ENCODE measurements at places on chromosomes 7 and 10.

DNA sequence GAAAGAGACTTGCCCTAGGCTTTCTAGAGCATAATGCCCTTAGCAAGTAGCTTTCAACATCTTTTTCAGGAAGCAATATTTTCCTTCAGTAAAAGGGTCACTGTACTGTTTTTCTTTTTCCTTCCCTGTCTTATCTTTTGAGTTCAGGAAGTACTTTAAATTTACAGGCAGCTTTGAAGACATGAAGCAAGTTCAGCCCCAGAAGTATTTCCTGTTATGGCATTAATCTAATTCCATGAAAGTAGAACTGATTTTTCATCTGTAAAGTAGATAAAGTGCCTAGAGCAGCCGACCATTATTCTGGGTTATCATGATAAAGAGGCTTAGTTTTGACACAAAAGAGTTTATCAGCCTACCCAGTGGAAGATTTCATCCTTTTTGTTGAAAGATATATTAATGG lies 288.2 kb downstream of the ADK start:
- DNase-seq = no peak

DNA sequence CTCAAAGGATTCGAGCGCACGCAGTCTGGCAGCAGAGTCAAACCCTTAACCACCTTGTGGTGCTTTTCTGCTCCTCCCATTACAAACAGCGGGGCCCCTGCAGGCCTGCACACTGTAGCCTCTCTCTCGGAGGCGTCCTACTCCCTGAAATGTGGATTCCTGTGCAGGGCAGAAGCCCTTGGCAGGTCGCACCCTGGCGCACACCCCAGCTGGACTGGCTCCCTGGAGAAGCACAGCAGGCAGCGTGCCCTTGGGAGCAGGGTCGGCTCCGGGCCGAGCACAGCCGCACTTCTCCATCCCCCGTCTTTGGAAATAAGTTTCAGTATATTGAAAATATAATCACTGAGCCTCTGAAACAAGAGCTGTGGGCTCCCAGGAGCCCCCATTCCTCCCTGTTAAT lies 144.1 kb downstream of the C10orf105 start:
- DNase-seq = no peak

- DNase-seq = no peak
Measured at GRCh38 chr10:79128923-79129305, 60.1 kb downstream of the ZMIZ1 start.

DNA sequence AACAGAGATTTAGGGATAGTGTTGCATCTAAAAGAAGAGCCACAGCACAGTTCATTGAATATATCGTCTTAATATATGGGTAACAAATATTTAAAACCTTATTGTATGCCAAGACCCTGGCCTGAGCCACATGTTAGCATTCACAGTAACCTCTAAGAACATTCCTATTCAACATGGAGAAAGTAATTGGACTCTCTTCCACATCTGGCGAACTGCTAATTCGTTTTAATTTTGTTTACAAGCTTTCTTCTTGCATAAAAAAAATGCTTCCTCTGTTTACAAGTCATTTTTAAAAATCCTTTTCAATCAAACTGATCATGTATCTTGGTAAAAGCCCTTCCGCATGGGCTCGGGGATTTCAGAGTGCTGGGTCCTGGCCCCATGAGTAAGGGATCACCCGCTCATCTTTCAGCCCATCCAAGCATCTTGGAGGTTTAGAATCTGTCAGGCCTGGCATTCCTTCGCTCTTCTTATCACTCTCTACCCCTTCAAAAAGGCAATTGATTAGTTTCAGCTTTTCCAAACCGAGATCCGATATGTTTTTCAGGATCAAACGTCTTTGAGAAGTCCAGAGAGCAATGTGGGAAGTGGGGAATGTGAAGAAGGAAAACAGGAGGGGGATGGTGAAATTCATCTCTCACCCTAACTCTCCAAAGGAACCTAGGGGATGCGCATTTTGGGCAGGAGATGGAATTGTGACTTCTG lies 7.3 kb downstream of the TWIST1 start:
- no peak for DNase-seq

GRCh38 chr10:78584681-78585080 lies 484.1 kb upstream of the ZMIZ1 start:
- DNase-seq = no peak

DNA sequence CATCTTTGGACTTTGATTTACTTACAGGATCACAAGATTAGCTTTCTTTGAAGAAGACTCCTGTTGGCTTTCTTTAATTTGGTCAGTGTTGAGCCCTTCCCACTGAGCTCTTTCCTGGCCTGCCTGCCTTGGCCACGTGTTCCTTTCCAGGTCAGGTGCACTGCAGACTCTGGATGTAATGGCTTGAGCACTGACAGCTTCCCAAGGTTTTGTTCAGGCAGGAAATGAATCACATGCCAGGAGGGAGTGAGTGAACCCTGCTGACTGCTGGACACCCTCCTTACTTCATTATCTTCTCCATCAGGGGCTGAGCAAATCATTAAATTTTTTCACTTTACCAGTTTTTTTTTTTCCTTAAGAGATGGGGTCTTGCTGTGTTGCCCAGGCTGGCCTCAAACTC lies 29.8 kb downstream of the SNX10 start:
- DNase-seq = peak; percentile 40

DNA sequence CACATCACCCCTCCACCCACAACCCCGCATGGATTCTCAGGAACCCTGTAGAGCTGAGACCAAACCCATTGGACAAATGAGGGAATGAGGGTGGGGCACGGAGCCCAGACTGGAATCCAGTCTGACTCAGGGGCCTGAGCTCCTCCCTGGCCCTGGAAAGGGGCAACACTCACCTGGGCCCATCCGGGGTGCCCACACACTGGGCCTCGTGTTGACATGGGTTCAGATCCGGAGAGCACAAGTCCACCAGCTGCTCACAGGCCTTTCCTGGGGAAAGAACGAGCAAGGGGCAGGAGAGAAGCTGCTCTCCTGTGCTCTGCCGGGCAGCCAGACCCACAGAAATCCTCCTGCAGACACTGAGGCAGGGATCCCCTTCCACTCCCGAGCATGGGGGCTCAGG lies 172.2 kb downstream of the SLIT1 start:
- DNase-seq = no peak

- no peak for DNase-seq
Measured at GRCh38 chr10:116826803-116827202, 22.5 kb upstream of the ENO4 start.

DNA sequence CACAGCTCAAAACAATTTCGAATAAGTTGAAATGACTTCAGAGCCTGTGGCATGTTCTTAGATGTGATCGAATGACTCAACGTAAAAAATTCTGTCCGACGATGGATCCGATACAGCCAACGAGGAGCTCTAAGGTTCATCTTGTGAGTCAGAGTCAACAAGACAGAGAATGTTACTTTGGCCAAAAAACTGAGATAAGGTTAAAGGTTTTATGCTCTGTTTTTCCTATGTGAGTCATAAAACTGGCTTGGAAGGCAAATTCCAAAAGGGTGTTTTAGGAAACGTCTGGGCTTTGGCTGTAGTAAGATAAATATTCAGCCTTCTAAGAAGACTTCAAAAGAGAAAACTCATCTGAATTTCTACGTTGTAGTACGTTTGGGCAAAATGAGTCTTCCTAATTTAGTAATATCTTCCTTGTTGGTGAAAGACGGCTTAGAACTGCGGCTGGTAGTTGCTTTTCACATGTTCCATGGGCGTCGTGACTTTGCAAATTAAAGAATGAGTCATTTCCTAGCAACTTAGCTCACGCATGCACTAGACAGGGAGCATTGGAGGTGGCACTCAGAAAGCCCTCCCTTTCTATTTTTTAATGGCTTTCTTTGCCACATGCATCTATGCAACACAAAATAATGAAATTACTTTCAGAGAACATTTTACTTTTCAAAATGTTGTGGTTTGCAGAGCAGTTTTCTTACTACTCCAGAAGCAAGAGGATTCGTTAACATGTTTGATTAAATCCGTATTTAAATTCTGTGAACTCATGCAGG lies 28.2 kb downstream of the PFKP start:
- peak; percentile 99 for DNase-seq

- DNase-seq = no peak
Measured at GRCh38 chr10:6296828-6297251, 94.1 kb downstream of the PFKFB3 start.

DNA sequence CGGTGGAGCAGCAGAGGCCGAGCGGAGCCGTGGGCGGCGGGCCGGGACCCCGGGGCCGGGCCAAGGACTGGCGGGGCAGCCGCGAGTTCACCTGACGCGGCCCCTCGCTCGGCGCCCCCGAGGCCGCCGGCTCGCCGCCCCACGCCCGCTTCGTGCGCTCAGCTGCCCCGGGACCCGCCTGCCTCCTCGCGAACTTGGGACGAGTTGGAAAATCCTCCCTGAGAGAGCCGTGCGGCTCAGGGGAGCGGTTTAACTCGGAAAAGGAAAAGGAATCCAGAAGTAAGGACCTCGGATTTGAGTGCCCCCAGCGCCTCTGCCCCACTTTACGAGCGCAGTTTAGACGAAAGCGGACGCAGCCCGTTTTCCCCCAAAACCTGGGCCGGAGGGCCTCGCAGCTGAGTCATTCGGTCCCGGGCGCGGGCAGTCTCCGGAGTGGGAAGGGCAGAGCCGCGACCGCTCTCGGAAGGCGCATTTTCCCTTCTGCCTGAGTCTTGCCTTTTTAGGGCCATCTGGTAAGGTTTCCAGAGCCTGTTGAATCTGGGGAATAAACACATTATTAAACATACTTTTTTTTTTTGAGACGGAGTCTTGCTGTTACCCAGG lies 744 bp downstream of the CREM start:
- peak; percentile 33 for DNase-seq

All from kidney capillary endothelial cell (primary cell).